ENCODE measurements at places on chromosomes 4 and X.
A peak's percentile ranks its signal among the peaks of the same experiment; 100 is the strongest.

- DNase-seq, result no peak
These were observed 215.6 kb upstream of the PPARGC1A start for GRCh38 chr4:24105327-24106038.

GRCh38 chrX:84168574-84168973 is 19.4 kb downstream of the RPS6KA6 start:
- no peak for DNase-seq

- no peak for DNase-seq
These were observed 4.3 kb downstream of the AKAP17A start for GRCh38 chrX:1595711-1596060.

DNA sequence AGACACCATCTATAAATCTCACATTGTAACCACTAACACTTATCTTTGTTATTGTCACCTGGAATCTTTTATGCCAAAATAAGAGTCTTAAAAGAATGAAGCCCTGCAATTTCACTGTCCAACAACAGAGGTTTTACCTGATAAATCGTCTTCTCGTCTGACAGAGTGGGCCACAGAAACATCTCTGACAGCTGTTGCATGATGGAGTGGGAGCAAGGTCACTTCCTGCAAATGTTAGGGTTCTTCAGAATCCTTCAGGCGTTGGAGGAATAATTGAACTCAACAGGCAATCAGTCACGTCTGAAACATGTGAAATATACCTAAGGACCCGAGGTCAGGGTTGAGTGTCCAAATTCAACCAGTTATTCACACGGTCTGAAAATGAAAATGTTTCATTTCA is 353.6 kb downstream of the TRIML1 start:
- no peak for DNase-seq

DNA sequence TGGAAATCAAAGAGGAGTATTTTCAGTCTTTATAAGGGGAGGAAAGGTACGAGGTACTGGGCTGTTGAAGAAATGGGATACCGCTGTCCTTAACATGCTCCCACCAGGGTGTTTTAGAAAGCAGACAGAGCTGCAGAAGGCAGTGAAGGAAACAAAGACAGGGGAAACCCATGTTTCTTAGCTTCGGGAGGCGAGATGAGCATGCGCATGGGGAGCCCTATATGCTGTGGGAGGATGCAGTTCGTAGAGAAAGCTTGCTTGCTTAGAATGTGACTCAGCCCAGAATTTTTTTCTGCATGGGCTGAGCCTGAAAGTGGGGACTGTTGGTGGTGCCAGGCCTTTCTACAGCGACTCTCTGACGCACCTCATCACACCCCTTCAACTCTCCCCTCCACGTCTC is 28.8 kb upstream of the SCOC start:
- DNase-seq, result no peak

GRCh38 chr4:140213749-140214148 is 59.8 kb upstream of the MAML3 start:
- no peak for DNase-seq

- DNase-seq, result no peak
These were observed 523.3 kb downstream of the PPARGC1A start for GRCh38 chr4:23366557-23366906.

GRCh38 chr4:154985673-154986072 is 204.6 kb downstream of the RBM46 start:
- no peak for DNase-seq

DNA sequence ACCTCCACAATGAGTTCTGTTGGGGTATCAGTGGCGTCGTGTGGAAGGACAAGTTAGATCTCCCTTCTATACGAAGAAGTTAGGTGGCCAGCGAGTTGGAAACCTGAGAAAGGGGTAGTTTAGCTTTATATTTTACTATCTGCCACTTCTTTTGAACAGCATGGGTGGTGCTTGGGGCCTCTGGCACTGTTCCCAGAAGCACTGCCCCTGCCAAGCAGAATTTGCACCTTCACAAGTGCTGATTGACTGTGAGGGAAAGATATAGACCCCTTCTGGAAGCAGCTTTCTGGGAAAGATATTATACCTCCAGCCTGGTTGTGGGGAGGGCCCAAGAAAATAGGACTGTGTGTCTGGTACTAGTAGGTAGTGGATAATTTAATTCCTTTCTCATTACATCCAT is 246.9 kb downstream of the FBXO8 start:
- no peak for DNase-seq

GRCh38 chrX:69900491-69900890 is 149.2 kb downstream of the AWAT2 start:
- no peak for DNase-seq

DNA sequence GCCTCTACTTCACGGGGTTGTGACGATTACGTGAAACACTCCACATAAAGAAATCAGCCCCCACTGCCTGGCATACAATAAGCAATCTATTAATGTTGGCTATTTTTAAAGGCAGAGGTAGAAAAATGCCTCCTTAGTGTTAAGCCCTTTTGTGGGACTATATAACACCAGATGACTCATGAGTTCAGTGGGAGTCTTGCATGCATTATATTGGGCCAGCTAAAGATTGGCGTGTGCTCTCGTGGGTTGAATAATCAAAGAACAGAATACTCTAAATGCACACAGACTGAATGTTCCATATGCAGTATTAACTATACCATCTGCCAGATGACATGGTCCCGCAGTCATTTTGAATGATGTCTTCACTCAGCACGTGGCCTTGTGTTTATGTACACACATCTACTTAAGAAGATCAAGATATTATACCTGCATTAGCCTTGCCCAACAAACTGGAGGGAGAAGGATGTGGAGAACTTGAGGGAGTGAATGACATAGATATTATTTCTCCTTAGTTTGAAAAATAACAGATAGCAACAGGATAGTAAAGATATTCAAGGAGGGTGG is 85.0 kb upstream of the MYOZ2 start:
- DNase-seq, result no peak

- DNase-seq, result no peak
These were observed 29.9 kb downstream of the RNF175 start for GRCh38 chr4:153729895-153730294.

DNA sequence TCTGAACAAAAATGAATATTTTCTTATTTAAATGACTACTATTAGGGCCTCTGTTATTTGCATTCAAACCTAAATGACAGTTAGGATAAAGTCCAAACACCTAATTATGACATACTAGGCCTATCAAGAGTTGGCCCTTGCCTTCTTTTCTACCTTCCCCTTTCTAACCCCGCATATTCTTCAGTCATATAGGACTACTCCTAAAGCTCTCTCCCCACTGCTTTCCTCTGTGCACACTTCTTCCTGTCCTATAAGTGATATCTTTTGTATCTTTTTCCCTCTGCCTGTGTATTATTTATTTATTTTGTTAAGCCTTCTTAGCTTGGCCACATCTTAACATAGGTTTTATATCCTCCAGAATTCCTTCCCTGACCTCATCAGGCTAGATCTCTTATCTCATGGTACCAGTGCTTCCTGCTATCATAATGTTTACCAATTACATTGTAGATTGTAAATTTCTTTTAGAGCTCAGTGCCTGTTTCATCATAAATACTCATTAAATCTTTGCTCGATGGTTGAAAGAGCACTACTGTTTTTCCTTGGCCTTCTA is 22.5 kb downstream of the ERVMER34-1 start:
- no peak for DNase-seq

DNA sequence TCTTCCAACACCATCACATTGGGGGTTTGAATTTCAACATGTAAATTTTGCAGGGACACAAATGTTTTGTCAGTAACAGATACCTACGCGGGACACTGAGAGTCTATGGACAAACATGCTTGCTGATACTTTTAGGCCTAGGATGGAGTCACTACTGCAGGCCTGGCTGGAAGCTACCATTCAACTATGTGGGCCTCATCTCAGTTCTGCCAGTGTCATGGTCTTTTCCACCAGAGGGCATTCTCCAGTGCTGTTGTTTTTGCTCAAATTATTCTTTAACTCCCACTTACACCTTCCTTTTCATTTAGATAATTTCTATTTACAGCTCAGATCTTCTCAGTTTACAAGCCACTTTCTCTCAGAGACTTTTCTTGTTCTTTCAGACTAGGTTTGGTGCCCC is 7.0 kb upstream of the ANK2 start:
- DNase-seq, result no peak

DNA sequence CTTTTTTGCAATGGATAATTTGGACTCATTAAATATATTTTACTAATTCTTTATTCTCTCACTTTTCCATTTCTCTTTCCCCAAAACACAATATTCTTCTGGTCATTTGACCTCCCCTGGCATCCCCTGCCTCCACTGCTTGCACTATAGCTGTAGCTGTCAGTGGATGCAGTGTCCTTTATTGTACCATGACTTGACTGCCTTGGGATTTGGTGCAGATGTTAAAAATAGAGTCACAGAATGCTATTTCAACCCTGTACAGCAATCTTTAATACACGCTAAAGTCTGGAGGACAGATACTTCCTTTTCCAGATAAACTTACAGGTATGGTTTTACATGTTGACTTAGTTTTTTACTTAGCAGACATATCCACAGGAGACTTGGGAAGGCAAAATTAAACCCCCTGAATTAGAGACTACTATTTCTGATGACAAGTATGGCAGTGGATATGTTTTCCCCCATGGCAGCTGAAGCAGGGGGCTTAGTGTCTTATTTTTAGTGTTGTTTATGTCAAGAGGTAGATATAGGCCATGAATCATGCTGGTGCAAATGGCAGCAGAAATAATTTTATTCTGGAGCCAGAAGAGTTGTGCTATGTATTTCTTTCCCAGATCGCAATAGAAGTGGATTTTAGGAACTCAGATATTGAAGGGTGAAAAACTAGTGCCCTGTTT is 461.4 kb downstream of the NAF1 start:
- no peak for DNase-seq

- no peak for DNase-seq
These were observed 645 bp downstream of the AMMECR1 start for GRCh38 chrX:110317061-110317819.

GRCh38 chr4:83932750-83933391 is 397.0 kb downstream of the GPAT3 start:
- no peak for DNase-seq

DNA sequence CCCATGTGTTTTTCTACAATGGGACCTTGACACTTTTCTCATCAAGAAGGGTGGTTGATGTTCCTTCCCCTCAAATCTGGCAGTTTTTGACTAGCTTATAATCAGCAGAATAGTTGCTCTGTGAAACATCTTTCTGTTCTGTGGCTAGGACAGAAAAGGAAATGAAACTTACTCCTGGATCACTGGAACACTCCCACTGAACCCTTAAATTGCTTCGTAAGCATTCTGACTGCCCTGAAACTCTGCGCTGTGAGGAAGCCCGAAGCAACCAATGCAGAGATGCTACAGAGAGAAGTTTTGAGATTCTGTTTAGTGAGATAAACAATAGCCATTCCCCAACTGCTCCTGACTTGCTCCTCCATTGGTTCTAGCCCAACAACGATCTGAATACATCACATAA is 602.2 kb downstream of the CENPC start:
- DNase-seq, result no peak

GRCh38 chr4:40927074-40927473 is 177.3 kb downstream of the NSUN7 start:
- no peak for DNase-seq

GRCh38 chr4:182495031-182495430 is 251.8 kb downstream of the TENM3 start:
- no peak for DNase-seq

DNA sequence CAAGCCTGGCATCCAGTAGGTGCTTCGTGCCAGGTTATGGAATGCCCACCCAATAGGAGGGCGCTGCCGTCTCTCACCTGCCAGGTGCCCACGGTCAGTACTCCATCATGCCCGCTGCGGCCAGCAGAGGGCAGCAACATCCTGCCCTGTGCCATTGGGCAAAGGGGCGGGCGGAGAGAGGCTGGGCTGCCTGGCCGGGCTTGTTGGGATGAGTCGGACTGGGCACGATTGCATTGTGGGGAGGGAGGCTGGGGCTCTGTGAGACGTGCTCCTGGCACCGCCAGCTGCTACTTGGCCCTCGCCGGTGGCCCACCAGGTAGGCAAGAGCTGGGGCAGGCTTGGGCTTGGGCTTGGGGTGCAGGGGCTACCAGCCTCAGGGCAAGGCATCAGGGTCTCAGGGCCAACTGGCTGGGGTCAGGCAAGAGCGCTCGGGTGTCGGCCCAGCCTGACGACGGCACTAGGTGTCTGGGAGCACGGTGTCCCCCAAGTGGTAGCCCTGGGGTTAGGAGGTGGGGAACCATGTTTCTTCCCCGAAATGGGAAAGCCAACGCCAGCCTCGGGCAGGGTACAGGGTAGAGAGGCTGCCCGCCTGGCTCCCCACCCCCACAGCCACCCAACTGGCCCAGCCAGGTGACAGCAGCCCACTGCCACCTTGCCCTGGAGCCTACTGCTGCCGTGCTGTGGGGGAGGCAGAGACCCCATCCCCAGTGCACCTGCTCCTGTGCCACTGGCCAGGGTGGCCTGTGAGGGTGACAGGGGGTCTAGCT is at the start of gene PLXNB3:
Gene PLXNB3 (plus strand): TSS at position 261 of the 767 bp plus-strand sequence. CDS start 1,287 bp downstream, outside the sequence.
- DNase-seq, result peak; percentile 33

DNA sequence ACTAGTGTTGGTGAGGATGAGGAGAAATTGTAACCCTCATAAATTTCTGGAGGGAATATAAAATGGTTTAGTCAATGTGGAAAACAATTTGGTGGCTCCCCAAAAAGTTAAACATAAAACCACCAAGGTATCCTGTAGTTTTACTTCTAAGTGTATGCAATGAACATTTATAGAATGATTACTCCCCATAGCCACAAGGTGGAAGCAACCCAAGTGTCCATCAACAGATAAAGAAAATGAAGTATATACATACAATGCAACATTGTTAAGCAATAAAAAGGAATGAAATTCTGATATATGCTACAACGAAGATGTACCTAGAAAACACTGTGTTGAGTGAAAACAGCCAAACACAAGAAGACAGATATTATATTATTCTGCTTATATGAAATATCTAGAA is 569.1 kb upstream of the GRID2 start:
- no peak for DNase-seq

DNA sequence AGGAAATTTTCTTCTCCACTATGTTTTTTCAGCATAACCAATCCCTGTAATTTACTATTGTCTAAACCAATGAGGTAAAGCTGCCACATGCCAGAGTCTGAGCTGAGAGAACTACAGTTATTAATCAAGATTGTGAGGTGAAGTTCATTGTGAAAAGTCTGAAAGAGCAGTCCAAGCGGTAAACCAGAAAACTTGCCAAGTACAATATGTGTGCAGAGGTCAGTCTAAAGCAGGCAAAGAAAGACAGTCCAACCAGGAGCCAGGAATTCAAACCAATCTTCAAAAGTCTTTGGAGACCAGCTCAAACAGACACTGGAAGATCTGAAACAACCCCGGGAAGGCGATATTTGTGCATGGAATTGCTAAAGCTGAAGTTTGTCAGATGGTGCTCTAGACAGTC is 229.1 kb upstream of the POU3F4 start:
- no peak for DNase-seq

- DNase-seq, result no peak
These were observed 98.2 kb upstream of the ARSJ start for GRCh38 chr4:114077610-114078009.

DNA sequence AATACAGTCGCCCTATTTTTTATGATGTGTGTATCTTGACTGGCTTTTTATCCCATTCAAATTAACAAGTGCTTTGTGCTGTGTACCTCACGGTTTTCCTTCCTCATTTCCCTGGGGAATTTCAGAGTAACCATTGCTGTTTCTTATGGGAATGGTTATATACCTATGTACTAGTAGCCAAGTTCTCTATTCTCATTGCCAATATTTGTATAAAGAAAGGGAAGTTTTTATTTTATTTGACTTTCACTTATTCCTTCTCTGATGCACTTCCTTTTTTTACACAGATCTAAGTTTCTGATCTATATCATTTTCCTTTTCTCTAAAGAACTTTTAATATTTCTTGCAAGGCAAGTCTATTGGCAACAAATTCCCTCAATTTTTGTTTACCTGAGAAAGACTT is 181.3 kb downstream of the SOWAHB start:
- no peak for DNase-seq

Data from SW 1271 (cell line).